ENCODE measurements at places on chromosomes 12 and 14.

DNA sequence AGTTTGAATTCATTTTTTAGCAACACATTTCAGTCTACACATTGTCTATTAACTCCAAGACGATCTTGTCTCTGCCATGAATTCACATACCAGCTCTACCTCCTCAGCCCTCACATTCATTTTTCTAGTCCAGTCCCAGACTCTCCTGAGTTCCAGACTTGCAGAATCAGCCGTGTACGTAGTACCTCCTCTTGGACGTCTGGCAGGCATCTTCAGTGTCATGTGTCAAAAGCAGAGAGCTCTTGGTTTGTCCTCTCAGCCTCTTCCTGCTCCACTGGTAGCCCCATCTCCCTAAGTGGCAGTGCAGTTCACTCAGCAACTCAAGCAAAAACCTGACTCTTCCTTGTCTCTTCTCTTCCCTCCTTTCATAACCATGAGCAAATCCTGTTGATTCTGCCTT, 14.5 kb upstream of the TCTN2 start:
- DNase-seq = no peak

DNA sequence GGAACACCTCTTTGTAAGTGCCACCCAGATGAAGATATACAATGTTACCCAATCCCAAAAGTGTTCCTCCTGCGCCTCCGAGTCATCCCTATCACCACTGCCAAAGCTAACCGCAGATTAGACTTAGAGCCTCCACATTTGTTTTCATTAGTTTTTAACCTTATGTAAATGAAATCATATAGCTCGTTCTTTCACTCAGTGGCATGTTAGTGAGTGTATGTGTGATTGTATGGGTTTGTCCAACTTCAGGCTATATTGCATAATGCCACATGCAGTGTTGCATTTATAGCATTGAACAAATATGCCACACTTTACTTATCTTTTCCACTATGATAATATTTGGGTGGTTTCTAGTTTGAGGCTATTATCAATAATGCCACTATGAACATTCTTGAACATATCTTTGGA, 18.0 kb downstream of the MAP1LC3B2 start:
- DNase-seq = no peak

DNA sequence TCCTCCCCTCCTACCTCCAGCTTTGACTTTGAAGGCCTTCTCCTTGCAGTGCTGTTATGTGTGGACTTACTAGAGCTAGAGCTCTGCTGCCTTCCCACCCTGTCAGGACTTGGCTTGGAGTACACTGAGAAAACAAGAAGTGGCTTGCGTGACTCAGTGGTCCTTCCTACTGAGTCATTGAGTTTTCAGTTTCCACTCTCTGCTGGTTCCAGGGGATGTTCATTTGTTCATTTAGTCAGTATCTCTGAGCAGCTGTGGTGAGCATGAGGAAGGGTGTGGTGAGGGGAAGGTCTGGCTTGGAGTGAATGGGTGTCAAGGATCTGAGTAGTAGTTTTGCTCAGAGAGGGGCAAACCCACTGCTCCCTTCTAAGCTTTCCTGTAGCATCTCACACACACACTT, 17.2 kb upstream of the ELK3 start:
- DNase-seq = no peak

- DNase-seq = no peak
These were observed 837 bp upstream of the STX2 start for GRCh38 chr12:130839770-130840404.

GRCh38 chr12:110846615-110847566, at the start of gene CCDC63:
Gene CCDC63, plus strand, starts transcription at chr12:110846987. Its CDS starts 5,968 bp downstream, at chr12:110852955.
- DNase-seq = no peak

- DNase-seq = no peak
These were observed 37.8 kb downstream of the PHETA1 start for GRCh38 chr12:111330800-111331752.

DNA sequence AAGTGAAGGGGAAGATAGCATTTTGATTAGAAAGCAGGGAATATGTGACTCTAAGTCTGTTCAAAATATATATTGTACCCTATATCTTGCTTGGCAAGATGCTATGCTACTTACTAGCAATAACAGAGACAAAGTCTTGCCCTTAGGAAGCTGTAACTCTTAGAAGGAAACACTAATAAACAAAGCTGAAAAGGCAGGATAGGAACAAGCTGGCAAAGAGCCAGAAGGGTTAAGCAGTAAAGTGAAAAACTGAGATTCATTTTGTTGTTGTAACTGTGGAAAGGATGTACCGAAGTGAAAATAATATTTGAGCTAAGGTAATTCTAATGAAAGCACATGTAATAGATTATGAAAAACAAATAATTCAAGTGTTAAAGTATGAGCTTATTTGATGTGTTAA, 527.1 kb upstream of the FLRT2 start:
- DNase-seq = no peak

- DNase-seq = no peak
These were observed 42.4 kb downstream of the GLRX5 start for GRCh38 chr14:95577067-95577800.

DNA sequence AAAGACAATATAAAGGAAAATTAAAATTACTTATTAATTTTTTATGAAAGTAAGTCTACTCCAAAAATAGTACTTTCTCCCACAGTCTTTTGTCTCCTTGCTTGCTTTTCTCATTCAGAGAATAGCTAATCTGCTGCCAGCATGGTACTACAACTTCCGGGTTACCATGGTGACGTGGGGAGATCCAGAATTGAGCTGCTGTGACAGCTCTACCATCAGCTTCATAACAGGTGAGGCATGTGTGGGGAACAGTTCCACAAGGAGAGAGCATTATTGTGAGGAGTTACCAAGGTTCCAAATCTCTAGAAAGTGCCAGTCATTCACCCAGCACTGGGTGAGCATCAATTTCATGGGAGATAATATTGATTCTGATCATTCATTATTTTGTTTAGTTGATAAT, 197.8 kb downstream of the PTPRO start:
- no peak for DNase-seq

GRCh38 chr14:32259368-32260013, 56.4 kb upstream of the RNU6-8 start:
- DNase-seq = no peak

DNA sequence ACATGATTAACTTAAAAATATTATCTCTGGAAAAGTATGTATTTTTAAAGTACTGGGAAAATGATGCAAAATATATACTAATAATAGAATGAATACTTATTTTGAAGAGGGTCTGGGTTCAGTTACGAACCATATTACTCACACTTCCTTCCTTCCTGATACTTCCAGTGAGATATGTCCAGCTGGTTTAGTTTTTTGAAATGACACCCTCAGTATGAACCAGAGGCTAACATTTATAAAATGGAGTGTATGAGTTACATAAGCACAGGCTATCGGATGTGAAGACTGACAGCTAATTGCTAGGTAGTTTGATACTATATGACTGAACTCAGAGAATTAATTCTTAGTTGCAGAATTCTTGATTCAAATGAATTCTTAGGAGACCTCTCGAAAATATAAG, 122.9 kb downstream of the OTOGL start:
- DNase-seq = no peak

GRCh38 chr14:55977392-55978150, 140.6 kb upstream of the PELI2 start:
- DNase-seq = no peak

DNA sequence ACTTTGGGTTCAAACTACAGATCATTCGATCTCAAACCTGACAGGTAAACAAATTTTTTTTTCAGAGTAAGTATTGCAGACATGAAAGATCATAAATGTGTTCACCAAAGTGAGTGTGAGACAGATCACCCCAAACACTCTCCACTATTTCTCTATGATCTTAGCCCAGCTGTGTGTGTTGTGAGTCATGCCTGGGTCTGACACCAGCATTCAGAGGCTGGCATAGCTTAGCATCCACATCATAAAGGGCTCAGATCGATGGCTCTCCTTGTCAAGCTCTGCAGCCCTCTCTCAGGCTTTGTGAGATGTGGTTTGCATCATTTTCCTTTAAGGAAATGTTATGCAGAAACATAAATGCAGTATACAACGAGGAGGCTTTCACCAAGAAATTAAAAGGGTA, 164.9 kb downstream of the ETV6 start:
- DNase-seq = no peak

DNA sequence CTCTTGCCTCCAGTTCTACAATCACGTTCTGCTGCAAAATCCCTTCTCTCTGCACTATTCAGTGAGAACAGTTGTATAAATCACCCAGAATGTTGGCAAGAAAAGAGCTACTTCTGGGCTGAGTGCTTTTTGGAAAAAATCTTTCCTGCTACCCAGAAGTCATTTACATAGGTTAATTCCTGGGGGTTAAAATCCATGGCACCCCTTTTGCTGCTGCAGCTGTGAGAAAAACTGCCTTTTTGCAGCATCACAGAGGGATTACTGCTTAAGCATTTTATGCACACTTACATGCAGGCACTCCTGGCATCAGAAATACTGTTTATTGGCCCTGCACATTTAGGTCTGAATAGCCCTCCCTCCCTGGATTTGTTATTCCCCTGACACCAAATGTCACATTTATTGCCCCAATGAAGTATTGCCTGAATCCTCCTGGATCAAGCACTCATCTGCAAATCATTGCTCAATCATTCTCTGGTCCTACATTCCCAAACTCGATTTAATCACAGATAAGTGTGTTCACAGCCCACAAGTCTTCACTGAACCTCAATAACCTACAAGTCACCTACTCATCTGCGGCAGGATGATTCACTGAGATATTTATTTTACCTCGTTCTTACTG, 43.1 kb upstream of the CCDC196 start:
- no peak for DNase-seq

DNA sequence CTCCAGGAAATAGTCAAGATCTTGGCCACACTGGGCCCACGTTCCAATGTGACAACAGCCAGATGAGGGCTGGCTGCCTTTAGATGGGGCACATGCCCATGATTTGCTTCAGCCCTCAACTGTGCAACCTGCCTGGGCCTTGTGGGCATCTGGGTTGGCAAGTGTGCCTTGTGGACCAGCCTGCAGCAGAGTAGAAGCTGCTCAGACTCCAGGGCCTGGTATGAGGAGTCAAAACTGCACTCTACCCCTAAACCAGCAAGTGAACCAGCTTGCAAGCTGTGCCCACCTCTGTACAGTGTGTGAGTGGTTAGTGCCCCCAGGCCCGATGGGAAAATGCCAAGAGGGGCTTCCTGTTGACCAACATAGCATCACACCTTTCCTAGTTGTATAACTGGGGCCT, 17.9 kb downstream of the PHETA1 start:
- no peak for DNase-seq

DNA sequence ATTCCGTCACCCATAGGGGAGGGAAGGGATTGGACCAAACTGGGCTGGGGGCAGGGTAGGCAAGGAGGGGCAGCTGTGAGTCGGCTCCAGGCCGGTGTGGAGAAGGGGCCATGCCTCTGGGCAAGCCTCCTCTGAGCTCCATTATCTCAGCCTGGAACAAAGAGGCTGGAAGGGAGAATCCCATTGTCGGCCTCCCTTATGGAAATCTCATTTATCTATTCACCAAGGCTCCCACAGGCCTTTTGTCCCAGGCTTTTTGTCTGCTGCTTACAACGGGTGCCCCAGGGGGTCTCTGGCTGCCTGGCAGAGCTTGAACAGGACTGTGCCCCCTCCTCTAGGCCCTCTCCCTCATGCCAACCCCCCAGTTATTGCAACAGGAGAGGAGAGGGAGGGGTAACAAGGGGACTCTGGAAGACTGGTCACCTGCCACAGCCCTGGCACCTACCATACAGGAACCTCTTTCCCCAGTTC, 19.5 kb downstream of the FIGNL2 start:
- DNase-seq = no peak

- DNase-seq = no peak
These were observed 2.3 kb downstream of the DAZAP2 start for GRCh38 chr12:51240971-51241370.

DNA sequence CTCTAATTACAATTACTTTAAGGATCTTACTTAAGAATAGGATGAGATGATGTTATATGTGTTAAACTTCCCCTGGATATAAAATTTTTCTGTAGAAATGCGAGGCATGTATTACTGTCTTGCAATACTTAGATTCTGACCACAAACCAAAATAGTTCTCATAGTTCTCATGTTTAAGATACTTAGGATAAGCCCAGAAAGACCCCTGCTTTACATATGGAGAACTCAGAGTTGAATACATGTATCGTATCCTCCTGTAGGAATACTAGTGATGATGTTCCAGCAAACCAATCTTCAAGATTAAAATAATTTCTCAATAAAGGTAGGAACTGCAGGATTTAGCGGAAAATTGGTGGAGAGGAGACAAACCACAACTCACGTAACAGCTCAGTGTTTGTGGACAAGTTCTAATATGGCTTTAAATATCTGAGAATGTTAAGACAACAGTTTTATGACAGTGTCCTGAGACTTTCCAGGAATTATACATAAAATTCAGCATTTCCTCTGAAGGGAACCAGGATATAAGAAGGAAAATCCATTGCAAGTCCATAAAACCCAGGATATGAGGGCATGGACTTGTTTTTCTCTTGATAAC, 114.7 kb upstream of the CRY1 start:
- DNase-seq = no peak

GRCh38 chr12:75322464-75322863, 7.7 kb downstream of the CAPS2 start:
- no peak for DNase-seq

GRCh38 chr12:20409607-20410377, 41.5 kb downstream of the PDE3A start:
- DNase-seq = no peak

GRCh38 chr14:36690311-36691040, 28.8 kb downstream of the PAX9 start:
- no peak for DNase-seq

GRCh38 chr12:46101485-46101869, 111.1 kb upstream of the SCAF11 start:
- no peak for DNase-seq

DNA sequence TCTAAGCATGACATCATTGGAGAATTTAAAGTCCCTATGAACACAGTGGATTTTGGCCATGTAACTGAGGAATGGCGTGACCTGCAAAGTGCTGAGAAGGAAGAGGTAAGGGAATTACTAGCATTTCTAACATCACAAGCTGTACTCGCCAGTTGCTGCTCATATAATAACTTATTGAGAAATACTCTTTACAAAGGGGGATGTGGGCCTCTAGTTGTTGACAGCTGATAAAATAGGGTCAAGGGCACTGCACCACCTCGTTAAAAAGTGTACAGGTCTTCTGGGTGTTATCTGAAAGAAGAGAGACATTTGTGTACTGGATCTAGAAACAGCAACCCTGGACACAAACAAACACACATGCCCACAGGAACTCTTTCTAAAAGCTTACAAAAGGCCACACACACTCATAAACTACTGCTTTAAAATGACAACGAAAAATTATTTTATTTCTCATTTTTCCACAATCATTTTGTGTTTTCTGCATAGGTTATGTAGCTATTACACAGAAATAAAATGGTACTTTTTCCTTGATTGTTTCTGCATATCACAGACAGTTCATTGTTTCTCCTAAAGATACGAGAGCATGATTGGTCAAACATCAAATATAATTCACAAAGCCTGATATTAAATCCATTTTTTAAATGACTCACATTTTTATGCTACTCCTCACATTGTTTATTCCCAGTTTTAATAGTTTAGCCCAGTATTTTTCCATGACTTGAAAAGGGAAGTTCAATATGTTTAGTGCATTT, 391.1 kb downstream of the PAWR start:
- DNase-seq = no peak

GRCh38 chr14:97311411-97311810, 514.2 kb downstream of the VRK1 start:
- no peak for DNase-seq

All from nucleus accumbens (tissue), 56 donors.